Stimulated activated CD8-positive, alpha-beta memory T cell treated with anti-CD3 and anti-CD28 coated beads, Interleukin-15, amount 100 ng/mL, for 48 hours (primary cell): ENCODE measurements at places on chromosomes 7 and 10.

- no peak for DNase-seq
Observed at GRCh38 chr10:28302012-28302637, 739 bp downstream of the MPP7 start.

GRCh38 chr7:38235606-38236005, 37.8 kb downstream of the TARP start:
- no peak for DNase-seq

DNA sequence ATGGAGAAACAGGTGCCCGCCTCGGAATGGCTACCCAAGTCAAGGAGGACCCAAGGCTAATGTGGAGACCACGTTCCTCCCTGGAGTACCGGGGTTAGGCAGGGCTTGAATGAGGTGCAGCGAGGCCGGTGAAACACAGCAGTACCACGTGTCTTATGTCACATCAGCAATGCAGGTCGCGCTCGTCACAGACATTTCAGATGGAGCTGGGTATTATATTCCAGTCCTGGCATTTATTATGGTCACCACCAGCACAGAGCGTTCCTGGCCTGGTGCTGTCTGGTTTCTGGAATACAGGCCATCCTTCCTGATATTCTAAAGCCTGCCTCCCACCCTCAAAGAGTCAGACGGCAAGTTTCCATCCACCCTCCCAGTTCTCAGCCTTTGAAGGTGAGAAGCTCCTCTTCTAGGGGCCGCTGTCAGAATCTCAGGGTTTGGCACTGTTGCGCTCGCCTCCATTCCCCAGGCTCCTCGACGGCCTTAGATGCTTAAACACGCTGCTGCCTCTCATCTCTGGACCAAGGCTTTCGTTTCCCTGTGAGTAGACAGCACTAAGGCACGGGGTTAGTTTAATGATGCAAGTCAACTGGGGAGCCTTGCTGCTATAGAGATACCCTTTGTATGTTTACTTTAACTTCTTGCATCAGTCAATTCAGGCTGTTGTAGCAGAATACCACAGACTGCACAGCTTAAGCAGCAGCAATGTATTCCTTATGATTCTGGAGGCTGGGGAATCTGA, 377.6 kb downstream of the DPP6 start:
- no peak for DNase-seq

DNA sequence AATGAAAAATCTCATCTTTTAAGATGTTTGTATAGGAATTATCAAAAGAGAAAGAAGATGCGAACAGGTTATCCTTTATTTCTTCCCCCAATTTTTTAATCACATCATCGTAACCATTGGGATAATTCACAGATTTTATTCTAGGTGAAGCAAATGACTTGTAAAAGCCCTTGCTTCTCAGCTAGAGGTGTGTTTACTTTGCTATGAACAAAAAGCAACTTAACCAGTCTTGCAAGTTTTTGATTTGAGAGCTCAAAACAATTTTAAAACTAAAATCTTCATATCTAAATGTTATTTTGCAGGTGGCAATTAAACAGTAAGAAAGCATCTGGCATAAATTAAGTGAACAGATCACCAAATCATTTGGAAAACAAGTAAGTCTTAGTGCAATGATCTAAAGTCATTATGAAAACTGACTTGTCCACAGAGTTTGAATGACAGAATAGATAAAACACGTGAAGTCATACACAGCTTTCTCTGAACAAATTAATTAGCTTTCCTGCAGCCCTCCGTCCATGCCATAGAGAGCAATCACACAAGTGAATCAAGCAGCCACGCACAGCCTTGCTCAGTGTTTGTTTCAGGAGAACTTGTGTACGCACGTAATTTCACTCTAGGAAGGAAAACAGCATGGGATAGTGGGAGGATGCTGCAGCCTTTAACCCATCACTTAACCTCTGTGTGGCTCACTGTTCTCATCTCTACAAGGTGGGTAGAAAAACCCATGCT, 85.0 kb upstream of the ZNF800 start:
- no peak for DNase-seq

DNA sequence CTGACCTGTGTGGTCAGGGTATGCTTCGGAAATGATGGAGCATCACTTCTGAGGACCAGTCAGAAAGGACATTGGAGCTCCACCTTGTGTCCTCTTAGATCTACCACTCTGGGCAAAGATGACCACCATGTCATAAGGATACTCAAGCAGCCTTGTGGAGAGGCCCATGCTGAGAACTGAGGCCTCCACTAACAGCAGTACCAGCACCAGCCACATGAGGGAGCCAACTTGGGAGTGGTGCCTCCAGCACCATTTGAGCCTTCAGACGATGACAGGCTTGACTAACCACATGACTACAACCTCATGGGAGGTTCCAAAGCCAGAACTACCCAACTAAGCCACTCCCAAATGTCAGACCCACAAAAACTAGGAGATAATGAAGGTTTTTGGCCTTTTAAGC, 116.0 kb downstream of the NPTX2 start:
- peak; percentile 32 for DNase-seq

DNA sequence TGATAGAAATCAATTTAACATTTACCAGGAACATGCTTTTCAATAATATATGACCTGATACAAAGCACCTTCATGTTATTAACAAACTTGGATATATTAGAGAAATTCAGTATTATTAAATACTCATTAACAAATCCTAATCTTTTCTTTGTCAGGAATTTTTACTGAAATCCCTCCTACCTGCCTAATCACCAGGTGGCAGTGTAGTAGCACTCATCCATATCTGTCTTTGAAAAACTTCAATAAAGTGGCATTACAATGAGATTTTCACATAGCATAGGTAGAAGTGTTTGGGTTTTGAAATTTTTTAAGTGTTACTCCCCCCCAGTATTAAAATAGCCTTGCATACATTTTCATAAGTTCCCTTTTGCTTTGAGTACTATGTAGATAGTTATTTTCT, 1246.6 kb upstream of the LRRN3 start:
- DNase-seq: no peak

- no peak for DNase-seq
Observed at GRCh38 chr10:11776080-11776479, 33.9 kb downstream of the ECHDC3 start.

DNA sequence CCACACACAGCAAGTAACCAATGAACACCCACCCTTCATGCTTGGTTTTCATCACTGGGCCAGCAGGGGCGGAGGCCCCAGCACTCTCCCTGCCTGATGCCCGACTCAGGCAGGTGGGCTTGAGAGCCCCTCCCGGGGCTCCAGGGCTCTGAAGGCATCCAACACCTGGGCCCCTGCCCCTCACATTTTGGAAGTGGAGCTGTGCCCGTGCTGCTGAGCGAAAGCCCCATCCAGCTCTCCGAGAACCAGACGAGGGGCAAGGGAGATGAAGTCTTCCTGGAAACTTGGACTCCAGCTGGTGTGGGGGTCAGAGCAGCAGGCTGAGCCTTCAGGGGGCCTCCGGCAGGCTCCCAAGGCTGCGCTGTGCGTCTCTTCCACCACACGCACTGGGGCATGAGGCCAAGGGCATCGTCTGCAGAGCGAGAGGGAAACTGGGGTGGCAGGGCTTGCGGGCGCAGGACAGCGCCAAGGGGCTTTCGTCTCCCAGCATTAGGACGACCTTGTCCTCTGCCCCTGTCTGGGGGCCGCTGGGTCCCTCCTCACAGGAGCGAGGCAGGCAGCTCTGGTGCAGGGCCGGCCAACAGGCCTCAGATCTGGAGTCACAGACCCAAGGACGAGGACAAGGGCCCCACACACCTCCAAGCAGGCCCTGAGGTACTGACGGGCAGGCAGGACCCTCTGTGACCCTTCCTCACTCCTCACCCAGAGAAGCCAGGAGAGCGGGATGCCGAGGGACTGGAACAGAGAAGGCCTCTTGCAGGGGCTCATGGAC, 108.3 kb upstream of the FAM20C start:
- no peak for DNase-seq

GRCh38 chr7:134995239-134996096, 9.2 kb downstream of the AGBL3 start:
- no peak for DNase-seq

GRCh38 chr10:3612183-3613001, 172.6 kb downstream of the KLF6 start:
- no peak for DNase-seq

DNA sequence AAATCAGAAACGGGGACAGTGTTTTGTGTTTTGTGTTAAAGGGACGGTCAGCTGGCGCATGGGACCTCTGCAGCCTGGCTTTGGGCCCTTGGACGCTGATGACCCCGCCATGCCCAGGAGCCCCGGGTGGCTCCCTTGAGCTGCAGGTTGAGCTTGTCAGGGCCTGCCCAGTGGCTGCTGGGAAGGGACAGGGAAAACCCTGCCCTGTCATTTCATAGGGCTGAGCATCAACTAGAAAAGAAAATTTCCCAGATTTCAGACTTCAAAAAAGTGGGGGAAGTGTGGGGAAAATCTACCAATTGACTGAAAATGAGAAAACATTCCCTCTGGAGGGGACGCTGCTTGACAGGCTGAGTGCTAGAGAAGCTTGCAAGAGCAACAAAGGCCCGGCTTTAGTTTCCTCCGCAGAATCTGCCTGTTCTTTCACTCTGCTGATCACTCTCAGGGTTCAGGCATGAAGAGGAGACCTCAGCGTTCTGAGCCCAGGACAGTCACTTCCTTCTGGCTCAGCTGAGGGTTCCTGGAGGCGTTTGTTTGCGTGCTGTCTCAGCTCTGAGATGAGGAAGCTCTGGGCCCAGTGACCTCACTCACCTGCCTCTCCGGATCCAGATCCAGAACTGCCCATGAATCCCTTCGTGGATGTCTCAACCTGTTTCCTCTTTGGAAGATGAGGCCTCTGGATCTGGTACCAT, 18.6 kb upstream of the DNAJB6 start:
- DNase-seq: peak; percentile 18

GRCh38 chr10:13831711-13832141, 245.0 kb downstream of the PRPF18 start:
- DNase-seq: no peak
